ENCODE measurements at places on chromosomes 12 and 14.

- no peak for DNase-seq
Measured at GRCh38 chr14:68894802-68895703, 84.0 kb downstream of the ACTN1 start.

DNA sequence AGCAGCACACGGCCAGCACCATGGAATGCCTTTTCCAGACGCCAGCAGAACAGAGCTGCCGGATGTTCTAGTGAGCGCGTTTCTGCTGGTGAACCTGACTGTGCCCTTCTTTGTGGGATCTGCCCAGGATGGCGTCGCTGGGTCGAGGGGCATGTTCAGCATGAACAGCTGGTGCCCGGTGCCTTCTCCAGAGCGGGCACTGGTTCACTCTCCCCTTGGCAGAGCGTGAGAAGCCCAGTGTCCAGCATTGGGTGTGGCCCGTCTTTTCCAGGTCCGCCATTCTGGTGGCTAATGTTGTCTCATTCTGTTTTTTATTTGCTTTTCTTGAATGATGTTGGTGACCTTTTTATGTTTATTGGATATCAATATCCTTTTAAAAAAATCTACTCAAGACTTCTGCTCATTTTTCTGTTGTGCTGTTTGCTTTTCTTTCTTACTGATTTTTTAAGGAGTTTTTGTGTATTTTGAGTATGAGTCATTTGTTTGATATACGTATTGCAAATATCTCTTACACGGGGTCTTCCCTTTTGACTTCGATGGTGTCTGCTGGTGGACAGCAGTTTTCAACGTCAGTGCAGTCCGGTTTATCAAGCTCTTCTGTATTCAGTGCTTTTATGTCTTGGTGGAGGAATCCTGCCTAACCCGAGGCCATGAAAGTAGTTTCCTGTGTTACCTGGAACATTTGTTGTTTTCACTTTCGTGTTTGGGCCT, 74.3 kb downstream of the ADGRD1 start:
- no peak for DNase-seq

- no peak for DNase-seq
Measured at GRCh38 chr12:57853864-57854556, 7.5 kb upstream of the CTDSP2 start.

DNA sequence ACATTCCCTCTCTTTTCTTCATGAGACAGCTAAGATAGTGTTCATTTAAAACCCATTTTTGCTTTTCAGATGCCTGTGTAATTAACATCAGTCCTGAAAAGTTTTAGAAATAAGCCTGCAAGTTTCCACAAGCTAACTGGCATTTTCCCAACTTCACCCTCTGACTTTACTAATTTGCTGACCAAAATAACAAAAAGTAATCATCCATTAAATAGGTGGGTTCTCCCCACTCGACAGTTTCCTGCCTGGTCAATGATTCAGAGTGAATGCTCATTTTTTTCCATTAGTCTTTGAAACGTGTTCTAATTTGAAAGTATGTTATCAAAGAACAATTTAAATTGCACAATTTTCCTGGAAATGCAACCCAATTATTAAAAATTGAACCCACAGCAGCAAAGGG, 23.6 kb downstream of the NELL2 start:
- DNase-seq: no peak

- no peak for DNase-seq
Measured at GRCh38 chr12:124410354-124411175, 115.7 kb downstream of the RFLNA start.

GRCh38 chr12:120007272-120007671, 18.2 kb downstream of the BICDL1 start:
- DNase-seq: peak; percentile 48

- DNase-seq: no peak
Measured at GRCh38 chr14:91891101-91891500, 23.8 kb upstream of the TC2N start.

DNA sequence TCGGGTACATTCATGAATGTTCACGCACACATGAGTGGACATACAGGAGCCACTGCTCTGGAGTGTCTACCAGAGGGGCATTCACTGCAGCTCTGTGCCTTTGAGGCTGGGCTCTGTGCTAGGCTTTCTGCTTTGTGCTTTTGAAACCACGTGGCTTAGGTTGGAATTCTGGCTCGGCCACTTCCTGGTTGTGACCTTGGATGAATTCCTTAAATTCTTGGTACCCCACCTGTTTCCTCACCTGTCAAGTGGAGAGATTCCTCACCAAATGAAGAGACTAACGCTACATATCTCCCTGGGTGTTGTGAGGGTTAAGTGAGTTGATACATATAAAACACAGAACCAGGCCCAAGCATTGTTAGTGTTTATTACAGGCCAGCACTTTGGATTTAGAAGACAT, 842.8 kb downstream of the VRK1 start:
- DNase-seq: no peak

- no peak for DNase-seq
Measured at GRCh38 chr12:75856235-75856634, 175.3 kb downstream of the PHLDA1 start.

GRCh38 chr12:54879579-54879978, 25.3 kb downstream of the MUCL1 start:
- DNase-seq: no peak

DNA sequence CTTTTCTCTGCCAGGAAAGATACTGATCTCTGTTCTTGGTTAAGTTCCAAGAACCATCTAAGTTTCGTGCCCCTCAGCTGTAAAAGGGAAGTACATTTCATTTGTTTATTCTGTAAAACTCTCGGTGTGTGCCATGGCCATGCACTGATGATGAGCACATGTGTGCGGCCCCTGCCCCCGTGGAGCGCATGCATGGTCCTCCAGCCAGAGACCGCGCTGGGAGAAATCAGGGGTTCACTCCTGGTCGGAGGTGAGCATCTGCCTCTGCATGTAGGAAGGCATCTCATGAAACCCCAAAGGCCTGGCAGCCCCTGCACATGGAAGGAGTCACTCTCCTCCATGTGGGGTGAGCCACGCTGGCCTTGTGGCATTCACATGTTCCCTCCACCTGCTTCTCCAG, 102.5 kb upstream of the RTL1 start:
- no peak for DNase-seq

GRCh38 chr12:49195736-49196135, 6.9 kb upstream of the TUBA1A start:
- no peak for DNase-seq

DNA sequence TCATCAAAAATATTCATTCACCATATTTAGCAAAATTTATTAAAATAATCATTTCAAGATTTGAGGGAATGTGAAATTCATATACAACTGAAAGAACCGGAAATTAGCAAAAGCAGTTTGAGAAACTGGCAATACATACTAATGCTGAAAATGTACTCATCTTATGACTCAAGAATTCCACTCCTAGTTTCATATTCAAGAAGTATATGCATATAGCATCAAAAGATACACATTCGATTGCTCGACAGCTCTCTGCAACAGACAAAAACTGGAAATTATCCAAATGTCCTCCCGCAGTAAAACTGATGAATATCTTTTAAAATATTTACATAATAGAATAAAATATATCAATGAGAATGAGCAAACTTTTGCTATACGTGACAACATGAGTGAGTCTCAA, 189.2 kb upstream of the MGAT4C start:
- DNase-seq: no peak

- no peak for DNase-seq
Measured at GRCh38 chr14:24312736-24313507, 1.6 kb downstream of the LTB4R start.

DNA sequence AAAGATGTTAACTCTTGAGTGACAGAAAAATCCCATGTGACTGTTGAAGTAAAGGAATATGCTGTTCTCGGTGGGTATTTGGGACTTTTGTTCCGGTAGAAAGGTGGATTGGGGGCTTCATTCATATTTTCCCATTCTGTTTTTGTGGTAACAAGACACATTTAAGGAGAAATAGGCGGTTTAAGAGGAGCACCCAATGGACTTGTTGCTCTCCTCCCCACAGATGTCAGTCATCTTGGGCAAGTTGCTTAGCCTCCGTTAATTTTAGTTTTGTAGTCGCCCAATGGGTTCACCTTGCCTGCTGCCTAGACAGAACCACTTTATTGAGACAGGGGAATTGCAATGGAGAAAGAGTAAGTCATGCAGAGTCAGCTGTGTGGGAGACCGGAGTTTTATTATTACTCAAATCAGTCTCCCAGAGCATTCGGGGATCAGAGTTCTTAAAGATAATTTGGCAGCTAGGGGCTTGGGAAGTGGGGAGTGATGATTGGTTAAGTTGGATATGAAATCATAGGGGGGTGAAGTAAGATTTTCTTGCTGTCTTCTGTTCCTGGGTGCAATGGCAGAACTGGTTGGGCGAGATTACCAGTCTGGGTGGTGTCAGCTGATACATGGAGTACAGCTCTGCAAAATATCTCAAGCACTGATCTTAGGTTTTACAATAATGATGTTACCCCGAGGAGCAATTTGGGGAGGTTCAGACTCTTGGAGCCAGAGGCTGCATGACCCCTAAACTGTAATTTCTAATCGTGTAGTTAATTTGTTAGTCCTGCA, 50.3 kb downstream of the SLC38A1 start:
- DNase-seq: no peak

GRCh38 chr14:60839657-60840056, 105.1 kb downstream of the MNAT1 start:
- no peak for DNase-seq

GRCh38 chr12:124531281-124531745, 36.1 kb downstream of the NCOR2 start:
- no peak for DNase-seq

DNA sequence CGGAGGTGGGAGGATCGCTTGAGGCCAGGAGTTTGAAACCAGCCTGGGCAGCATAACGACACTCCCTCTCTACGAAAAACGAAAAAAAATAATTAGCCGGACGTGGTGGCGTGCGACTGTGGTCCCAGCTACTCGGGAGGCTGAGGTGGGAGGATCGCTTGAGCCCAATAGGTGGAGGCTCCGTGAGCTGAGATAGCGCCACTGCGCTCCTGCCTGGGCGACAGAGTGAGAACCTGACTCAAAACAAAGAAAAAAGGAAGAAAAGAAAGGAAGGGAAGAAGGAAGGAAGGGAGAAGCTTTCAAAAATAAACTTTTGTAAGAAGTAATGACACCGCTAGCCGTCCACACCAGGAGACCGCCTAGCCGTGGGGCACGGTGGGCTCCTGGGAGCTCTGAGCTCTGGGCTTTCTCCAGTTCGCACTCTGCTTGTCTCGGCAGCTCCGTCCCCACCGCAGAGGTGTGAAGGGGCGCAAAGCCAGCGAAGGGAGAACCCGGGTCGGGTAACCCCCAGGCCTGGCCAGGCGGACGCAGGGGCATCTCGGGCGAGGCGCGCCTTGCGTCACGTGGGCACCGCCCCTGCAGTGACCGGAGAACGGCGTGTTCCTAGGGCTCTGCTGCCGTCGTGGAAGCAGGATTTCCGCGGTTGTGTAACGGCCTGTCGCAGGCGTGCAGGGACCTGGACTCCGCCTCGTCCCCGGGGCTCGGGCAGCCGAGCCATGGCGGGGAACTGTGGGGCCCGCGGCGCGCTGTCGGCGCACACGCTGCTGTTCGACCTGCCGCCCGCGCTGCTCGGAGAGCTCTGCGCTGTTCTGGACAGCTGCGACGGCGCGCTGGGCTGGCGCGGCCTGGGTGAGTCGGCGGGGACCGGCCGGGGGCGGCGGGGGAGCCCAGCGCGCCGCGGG, at the start of gene IRAK3:
Gene IRAK3 (plus strand): TSS at position 631 of the 902 bp plus-strand sequence. CDS start 86 bp downstream, at position 717.
- peak; percentile 9 for DNase-seq

GRCh38 chr12:118290130-118290529, 82.6 kb downstream of the TAOK3 start:
- no peak for DNase-seq

All from activated CD4-positive, alpha-beta T cell treated with anti-CD3 and anti-CD28 coated beads for 1 hour (primary cell).